Cortex of kidney (tissue), 1 donor: ENCODE measurements at places on chromosomes 4 and X.

GRCh38 chr4:152843481-152844090 lies 63.8 kb downstream of the ARFIP1 start:
- no peak for DNase-seq

DNA sequence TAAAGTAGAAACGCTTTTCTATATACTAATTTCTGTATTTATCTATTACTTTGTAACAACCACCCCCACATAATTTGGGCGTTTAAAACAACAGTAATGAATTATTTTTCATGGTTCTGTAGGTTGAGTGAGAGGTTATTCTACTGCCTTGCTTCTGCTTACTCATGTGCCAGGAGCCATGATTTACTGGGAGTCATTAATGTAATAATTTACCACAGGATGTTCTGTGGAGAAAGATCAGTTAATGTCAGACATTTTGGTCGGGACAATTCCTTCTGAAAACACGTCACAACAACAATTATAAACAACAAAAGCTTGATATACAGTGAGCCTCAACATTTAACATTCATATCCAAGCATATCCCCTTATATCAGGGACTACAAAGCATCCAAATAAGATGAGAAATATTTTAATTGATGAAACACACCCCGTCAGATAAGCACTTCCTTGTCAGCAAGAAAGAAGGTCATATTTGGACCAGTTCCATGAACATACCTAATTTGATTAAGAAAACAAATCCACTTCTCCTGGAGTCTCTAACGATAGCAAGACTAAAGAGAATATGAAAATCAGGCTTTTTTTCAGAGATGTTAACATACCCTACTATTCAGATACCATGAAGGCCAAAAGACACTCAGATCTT lies 238.5 kb downstream of the PRDM5 start:
- no peak for DNase-seq

DNA sequence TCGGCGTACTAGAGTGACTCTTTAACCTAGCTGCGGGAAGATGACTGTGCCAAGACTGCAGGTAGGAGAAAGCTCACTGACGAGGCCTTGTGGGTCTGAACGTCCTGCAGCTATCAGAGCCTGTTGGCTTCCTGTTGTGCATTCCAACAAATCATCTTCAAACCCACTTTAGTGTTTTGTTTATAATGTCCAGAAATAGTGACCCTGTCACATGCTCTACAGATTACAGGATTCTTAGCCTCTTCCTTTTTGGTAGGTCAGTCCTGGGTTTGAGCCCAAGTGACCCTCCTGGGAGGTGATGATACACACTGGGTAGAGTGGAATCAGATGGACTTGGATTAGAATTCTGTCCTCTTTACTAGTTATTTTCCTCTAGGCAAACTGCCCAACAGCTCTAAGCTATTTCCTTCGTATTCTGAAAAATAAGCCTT lies 33.2 kb downstream of the HTT start:
- no peak for DNase-seq

DNA sequence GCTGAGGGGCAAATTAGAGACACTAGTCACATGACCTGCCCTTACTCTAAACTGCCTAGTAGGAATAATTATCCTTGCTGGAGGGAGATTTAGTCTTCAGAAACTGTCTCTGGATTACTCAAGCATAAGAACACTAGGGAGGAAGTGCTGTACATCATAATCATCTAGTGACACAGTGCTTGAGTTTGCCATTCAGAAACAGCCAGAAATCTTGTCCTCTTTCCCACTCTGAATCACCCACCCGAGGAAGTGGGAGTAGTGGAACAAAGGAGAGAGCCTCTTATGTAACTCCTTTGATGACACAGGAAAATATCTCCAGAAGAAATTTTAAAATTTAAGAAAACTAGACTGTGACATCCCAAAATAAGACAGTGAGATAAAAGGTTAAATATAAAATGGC lies 69.3 kb upstream of the PCDH19 start:
- DNase-seq: no peak

DNA sequence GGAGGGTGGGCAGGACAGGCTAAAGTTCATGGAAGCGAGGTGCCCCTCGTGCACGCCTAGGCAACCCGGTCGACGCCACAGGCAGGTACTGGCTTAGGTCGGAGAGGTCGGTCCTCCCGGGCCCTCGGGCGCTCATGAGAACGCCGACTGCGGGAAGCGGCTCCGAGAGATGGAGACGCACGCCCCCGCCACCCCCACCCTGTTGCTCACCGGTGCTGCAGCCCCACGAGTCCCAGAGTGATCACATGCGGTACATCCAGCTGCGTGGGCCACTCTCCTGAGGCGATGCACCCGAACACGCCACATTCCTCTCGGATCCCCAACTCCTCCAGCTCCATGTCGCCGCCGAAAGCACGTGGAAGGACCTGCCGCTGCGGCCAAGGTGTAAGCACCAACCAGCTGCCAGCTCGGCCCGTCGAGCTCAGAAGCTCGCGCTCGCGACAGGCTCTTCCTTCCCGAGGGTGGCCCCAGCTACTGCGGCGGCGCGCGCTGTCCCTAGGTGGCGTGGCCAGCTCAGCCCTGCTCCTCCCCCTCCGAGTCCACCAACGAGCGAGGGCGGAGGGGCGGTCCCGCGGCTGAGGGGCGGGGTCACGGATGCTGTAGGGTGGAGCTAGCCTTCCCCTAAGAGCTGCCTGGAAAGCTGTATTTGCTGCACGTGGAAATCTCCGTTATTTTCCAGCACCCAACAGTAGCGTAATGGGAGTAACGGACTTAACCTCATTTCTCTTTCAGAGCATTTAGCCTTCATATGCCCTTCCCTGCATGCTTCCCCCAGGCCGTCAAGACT lies at the start of gene PPAT:
TSS of gene PPAT (minus strand) at position 476 of the 787 bp plus-strand sequence. CDS start at position 338, 138 bp downstream.
- peak; percentile 75 for DNase-seq

DNA sequence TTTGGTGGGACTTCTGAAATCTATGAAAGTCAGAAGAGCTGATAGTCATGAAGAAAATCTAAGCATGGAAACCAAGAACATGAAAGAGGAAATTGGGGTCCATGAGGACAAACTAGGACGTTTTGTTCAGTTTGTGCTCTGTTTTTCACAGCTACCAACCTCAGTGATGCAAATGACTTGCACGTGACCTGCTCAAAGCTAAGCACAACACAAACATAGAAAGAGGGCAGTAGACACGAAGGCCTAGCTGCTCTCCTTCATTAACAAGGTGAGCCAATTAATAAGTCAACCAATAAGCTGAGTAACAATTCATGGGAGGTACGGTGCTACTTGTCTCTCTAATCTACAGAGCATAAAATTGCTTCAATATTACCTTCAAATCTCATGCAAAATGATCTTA lies 684.1 kb downstream of the TRAM1L1 start:
- no peak for DNase-seq

GRCh38 chr4:141352909-141353525 lies 132.3 kb downstream of the ZNF330 start:
- no peak for DNase-seq

GRCh38 chrX:9859711-9860555 lies 73.7 kb downstream of the SHROOM2 start:
- DNase-seq: no peak

DNA sequence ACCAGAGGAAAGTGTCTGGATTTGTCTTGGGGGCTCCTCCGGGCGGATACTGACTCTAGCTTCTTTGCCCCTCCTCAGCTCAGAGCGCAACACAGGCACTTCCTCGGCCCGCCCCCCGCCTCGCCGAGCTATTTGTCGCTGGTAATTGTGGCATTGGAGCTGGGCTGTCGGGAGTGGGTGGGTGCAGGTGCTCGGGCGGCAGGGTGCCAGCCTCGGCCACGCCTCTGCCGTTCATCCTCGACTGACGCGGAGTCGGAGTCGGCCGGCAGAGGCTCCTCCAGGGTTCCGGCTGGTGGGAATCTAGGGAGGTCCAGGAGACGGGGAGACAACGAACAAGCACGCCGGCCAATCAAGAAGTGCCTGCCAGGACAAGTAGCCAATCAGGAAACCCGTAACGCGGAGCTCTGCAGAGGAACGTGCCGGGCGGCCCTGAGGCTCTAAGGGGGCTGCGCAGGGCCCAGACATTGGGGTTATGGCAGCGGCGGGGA lies 3.9 kb upstream of the SYN1 start:
- no peak for DNase-seq

GRCh38 chr4:183594823-183595222 lies 64.2 kb downstream of the RWDD4 start:
- DNase-seq: no peak

GRCh38 chr4:48543796-48544195 lies 53.7 kb downstream of the ZAR1 start:
- no peak for DNase-seq

DNA sequence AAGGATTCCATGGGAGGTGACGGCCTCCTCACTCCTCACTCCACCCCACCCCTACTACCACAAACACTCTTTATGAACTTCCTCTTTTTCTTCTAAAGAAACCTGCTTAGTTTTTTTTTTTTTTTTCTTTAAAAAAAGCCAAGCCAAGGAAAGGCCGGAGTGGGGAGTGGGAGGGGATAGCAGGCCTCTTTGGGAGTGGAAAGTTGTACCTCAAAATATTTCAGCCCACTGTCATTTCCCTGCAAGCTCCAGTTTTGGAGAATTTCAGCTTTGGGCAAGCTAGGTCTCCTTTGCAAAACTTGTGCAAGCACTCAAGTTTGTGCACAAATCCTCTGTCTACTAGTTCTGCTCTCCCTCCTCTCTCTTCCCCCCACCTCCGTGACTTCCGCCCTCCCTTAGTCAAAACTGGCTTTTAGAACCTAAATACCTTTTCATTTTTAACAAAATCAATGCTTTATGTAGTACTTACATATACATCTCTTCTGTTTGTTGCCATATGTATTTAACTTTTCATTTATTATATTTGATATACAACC lies 512 bp upstream of the ANTXR2 start:
- DNase-seq: no peak

DNA sequence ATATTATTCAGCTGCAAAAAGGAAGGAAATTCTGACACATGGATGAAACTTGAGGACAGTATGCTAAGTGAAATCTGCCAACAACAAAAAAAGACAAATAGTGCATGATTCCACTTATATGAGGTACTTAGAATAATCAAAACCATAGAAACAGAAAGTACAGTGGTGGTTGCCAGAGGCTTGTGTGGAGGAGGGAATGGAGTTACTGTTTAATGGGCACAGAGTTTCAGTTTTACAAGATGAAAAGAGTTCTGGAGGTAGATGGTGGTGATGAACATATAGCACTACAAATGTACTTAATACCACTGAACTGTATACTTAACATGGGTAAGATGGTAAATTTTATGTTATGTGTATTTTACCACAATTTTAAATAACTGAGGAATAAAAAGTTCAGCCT lies 212.0 kb upstream of the KLF3 start:
- DNase-seq: no peak

- no peak for DNase-seq
Measured at GRCh38 chr4:152896811-152897210, 39.3 kb upstream of the FHDC1 start.

DNA sequence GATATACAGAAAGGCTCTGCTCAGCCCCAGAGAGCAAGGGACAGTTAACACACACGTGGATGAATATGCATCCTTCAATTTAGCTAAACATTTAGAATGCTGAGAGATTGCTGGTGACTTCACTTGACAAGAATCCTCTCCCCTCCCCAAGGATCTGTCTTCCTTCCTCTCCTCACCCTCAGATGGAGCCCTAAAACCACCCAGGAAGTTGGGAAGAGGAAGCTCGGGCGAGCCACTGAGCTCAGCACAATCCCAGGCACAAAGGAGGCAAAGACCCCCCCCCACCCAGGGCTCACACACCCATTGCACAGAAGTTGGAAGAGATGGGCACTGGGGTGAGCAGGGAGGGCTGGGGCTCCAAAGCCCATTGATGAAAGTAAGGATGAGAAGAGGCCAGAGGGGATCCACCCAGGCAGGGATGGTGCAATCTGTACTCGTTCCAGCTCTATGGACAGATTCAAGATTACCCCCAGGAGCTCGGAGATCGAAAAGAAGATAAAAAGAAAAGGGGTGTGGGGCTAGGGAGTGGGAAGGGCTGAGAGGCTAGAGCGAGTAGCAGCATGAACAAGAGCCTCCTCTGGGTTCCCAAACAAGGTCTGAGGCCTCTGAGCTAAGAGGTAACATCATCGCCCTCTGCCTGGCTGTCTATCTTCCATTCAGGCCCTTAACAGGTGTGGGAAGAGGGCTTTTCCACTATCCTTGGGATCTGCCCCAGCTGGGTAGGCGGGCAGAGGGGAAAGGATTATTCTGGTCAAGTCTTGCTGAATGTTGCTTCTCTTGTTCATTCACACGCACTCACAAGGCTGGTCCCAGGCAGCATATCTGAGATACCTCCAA lies 1.2 kb downstream of the TFE3 start:
- DNase-seq: no peak

- DNase-seq: no peak
Measured at GRCh38 chrX:14922437-14922836, 49.2 kb downstream of the MOSPD2 start.

- no peak for DNase-seq
Measured at GRCh38 chr4:2006956-2007653, 1.7 kb downstream of the NELFA start.

DNA sequence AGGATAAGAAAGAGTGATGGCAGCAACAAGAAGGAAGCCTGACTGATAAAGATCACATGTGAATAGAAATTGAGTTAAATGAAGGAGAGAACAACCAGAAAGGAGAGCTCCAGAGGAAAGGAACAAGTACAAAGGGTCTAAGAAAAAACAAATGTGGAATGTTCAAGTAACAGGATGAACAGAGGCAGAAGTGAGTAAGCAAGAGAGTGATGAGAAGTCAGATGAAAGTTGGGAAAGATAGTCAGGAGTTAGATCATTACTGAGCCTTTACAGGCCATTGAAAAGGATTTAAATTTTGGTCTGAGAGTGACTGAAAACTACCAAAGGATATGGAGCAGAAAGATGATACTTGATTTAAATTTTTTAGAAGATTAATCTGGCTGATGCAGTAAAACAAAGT lies 38.1 kb downstream of the NFXL1 start:
- no peak for DNase-seq

- DNase-seq: no peak
Measured at GRCh38 chrX:129652565-129653169, 2.1 kb downstream of the APLN start.

DNA sequence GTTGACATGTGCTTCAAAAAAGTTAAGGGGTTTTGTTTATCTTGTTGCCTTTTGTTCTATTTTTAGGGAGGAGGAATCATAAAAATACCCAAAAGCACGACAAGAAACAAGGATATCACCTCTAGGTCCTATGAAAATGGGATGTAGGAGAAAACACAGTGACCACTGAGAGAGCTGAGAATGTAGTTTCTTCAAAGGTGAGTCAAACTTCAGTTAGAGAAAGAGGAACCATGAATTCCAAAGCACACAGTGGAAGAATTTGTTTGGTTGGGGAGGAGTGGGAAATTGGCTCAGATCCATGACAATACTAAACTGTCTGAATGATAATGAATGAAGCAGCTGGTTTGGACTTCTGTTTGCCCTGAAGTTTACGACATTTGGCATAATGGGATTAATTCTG lies 19.1 kb upstream of the FRYL start:
- no peak for DNase-seq

DNA sequence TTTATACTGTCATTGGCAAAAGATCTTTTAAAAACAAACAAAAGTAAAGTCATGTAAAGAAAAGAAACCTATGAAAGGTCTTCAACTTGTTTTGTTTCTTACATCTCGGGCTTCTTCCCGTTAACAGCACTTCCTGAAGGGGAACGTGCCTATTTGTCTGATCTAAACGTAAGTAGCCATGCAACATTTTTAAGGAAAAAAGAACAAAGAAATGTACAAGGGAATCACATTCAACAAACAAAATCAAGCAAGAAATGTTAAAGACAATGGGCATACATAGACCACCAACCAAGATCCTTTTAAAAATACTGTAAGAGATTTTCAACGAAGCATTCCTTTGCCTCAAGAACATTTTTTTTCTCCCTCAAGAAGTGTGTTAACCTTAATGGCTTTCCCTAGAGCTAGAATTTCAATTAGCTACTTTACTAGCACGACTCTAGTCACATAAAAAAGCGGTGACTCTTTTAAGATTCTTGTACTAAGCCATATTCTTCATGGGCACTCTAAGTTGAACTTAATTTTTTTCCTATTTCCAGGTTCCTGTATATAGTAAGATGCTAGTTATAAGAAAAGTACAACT lies 112.0 kb upstream of the TTC29 start:
- no peak for DNase-seq
